Renal pelvis (tissue), 12 donors: ENCODE measurements at places on chromosomes 11 and 22.

DNA sequence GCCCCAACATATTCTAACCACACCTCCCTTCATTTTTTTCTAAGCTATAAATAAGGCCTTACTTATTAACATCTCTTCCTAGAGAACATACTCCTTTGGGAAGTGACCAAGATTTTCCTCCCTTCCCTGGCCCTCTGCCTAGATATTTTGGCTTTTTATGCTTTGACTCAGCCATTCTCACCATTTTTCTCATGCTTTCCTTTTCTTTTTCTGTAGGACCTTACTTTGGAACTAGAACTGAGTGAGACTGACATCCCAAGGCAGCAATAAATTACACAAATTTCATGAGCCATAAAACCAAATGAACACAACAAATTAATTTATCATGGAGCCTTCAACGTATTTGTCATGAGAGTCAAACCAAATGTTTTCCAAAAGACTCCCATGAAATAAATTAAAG lies 142.7 kb upstream of the CTSC start:
- DNase-seq = peak; percentile 83

GRCh38 chr11:7165911-7166310 lies 77.1 kb downstream of the RBMXL2 start:
- DNase-seq = no peak

DNA sequence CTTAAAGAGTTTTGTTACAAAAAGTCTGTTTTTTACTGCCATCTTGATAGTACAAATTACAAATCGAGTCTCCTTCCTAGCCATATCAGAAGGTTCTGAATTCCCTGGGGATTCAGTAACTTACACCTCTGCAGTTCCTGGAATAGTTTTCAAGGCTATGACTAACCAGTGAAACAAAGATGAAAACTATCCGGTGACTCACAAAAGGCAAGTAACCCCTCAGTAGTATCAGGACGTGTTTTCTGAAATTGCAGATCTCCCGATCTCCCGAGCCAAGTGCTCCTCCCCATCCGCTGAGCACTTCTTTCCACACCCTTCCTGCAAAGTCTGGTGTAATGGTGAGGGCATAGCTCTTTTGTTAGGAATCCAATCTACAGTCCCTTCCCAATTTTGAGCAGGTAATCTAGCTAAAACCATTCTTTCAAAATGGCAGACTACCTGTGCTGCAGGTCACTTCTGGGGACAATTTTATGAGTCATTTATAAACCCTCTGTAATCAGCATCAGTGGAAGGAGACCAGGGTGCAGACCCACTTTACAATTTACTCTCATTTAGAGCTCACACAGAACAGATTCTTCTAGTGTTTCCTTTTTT lies 7.7 kb downstream of the E2F8 start:
- no peak for DNase-seq

- DNase-seq = no peak
Observed at GRCh38 chr11:126400479-126400878, 45.0 kb downstream of the ST3GAL4 start.

GRCh38 chr22:48761546-48761945 lies 1066.1 kb downstream of the BRD1 start:
- DNase-seq = no peak

GRCh38 chr11:57493507-57494503 lies 21.7 kb downstream of the SLC43A1 start:
- DNase-seq = peak; percentile 50

GRCh38 chr11:133817449-133817848 lies 27.9 kb downstream of the SPATA19 start:
- DNase-seq = no peak

DNA sequence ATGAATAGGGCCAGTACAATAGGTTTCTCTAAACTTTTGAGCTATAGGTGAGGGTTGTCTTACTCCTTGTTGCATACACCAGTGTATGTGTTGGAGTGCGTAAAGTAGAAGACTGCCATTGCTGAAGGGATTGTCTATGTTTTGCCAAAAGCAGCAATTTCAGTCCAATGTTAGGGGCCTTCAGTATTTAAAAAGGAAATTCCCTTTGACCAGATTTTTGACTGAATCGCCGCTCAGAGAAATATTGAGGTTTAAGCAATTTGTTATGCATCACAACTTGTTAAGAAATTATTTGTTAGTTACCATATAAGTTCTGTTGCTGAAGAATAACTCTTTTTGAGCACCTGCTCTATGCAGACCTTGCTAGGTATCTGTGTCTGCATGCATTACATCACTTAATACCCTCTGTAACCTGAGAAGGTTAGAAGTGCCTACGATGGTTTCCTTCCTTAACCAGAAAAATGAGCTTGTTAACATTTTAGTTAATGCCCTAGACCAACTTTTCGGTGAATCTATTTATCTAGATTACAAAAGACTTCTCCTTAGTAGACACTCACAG lies 33.9 kb downstream of the MMP20 start:
- no peak for DNase-seq

GRCh38 chr22:41383085-41383484 lies 1.3 kb downstream of the TEF start:
- DNase-seq = no peak

GRCh38 chr22:31192513-31192912 lies 19.6 kb upstream of the LIMK2 start:
- DNase-seq = no peak

- DNase-seq = peak; percentile 30
Observed at GRCh38 chr11:34654483-34655334, 33.8 kb downstream of the EHF start.

GRCh38 chr22:37629928-37630327 lies 9.5 kb upstream of the SH3BP1 start:
- no peak for DNase-seq

GRCh38 chr22:44100411-44100810 lies 76.3 kb downstream of the PARVB start:
- no peak for DNase-seq

DNA sequence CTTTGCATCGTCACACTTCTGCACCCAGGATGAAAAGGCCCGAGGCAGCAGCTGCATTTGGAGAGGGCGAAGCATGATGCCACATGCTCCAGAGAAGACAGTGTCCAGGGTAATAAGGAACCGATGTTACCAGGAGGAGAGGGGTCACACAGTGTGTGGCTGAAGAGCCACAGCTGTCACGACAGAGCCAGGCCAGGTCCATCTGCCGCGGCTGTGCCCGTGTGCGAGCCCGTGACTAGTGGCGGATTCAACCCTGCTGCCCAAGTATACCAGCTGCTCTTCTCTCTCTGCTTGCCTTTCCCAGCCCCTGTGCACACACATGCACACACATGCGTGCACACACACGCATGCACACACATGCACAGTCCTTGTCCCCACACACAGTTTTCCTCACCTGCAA lies 1432.5 kb downstream of the BRD1 start:
- DNase-seq = no peak

DNA sequence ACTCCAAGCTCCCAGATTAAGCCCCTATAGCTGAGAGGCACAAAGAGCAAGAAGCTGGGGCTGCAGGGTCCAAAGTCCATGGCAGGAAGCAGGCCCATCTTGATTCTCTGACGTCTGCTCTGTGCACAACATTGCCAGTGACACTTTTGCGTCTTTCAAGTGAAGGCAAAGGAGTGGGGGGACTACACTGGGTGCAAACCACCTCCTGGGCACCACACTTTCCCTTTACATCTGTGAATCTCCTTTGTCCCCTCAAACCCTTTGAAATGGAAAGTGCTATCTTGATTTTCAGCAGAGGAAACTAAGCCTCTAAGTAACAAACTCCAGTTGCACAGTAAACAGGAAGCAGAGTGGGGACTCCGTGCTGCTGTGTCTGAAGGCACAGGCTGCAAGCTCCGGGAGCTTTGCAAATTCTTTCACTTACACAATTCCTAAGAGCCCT lies 428.0 kb downstream of the LARGE1 start:
- DNase-seq = no peak

DNA sequence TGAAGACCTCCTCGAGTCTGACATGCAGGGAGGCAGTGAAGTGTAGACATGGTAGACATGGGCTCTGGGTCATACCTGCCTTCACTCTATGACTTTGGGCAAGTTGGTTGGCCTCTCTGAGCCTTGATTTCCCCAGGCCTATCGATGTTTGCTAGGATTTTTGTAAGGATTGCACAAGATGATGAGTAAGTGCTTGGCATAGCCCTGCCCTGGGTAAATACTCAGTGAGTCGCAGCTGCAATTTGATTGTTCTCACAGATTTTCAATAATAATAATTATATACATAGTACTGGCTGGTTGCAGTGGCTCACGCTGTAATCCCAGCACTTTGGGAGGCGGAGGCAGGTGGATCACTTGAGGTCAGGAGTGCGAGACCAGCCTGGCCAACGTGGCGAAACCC lies 18.1 kb downstream of the MCM5 start:
- DNase-seq = no peak

GRCh38 chr11:103737037-103737622 lies 299.3 kb upstream of the DDI1 start:
- no peak for DNase-seq

GRCh38 chr11:8008212-8008611 lies 21.1 kb downstream of the EIF3F start:
- no peak for DNase-seq

GRCh38 chr22:40009292-40009774 lies 14.6 kb downstream of the FAM83F start:
- DNase-seq = peak; percentile 50

DNA sequence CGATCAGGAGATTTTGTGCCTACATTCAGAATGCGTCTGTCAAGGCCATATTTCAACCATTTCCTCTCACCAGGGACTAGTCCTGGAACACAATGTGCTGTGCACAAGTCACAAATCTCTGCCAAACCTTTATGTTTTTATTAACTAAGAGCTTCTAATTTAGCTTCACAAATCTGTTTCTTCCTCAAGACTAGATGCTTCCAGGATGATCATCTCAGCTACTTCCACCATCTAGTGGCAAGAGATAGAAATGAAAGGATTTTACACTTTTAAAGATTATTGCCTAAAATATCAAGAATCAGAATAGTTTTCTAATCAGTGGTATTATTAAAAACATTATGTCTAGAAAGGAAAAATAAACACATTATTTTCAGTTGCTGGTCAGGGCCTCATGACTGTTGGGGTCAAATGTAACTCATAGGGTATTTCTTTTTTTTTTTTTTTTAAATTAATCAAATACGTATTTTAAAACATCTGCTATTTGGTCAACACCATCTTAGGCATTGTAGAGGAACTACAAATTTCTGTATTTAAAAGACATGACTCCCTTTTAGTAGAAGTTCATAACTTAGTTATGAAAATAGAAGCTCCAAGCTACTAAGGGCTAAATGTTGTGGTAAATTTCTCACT lies 1102.6 kb downstream of the DLG2 start:
- DNase-seq = peak; percentile 7

DNA sequence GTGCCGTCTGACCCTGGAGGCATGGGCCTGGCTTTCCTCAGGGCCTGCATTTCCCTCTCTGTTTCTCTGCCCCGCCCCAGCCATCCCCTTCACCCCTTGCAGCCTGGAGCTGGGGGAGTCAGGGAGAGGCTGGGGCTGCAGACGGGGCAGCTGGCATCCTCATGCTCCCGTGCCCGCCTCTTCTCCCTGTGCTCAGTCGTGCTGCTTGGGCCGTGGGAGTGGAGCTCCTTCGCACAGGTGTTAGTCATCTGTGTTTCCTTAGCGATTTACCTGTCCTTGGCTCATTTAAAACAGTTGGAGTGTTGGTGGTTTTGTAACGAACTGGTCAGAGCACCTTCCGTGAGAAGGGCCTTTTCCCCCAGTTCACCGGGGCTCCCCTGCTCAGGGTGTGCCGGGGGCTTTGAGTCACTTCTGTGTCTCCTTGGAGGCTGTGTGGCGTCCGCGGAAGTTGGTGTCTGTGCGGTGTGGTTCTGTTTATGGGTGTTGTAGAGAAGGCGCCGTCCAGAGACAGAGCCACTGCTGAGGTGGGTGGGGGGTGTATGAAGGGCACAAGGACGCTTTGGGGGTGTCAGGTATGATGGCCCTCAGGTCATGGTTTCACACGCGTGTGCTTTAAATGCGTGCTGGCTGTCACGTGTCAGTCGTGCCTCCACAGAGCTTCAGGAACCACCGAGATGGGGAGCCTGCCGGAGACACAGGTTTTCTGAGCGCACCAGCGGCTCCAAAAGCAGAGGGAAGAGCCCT lies 19.5 kb downstream of the BRSK2 start:
- no peak for DNase-seq

- DNase-seq = peak; percentile 28
Observed at GRCh38 chr22:28075358-28075981, 156.4 kb upstream of the PITPNB start.

DNA sequence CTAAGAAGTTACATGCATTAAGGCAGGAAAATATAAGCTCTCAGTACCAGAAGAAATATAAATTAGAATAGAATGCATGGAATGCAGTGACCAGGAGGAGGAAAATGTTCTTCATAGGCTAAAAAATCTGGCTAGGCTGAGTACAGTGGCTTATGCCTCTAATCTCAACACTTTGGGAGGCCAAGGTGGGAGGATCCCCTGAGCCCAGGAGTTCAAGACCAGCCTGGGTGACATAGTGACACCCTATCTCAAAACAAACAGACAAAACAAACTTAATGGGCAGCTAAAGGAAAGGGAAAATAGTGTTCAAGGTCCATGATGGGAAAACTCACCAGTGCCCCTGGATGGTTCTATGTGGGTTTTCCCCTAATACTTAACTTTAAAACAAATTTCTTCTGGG lies 78.3 kb upstream of the RASSF10 start:
- no peak for DNase-seq

- DNase-seq = no peak
Observed at GRCh38 chr11:126920833-126921232, 79.7 kb downstream of the KIRREL3 start.

DNA sequence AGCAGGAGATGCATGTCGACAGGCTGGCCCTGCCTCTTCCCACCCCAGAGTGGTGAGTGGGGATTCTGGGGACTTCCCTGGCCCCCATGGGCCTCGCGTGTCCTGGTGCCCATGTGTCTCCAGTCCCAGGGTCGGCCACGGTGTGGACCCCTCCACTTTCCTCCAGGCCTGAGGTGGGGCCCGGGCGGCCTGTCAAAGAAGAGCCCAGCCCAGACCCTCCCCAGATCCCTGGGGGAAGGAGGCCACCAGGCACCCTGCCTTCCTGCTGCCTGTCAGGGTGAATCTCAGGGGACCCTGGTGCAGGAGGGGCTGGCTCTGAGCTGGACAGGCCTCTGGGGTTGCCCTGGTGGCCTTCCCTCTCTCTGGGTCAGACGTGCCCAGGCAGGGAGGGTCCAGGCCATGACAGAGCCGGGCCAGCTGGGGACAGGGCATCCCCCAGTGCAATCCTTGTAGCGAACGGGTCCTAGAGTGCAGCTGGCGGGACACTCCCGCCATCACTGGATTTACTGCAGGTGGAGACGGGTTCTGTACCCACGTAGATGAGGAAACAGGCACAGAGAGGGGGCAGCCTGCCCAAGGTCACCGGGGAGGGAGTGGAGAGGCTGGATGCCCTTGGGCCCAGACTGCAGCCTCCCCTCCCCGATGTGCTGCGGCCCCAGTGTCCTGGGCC lies 13.5 kb upstream of the MUC6 start:
- no peak for DNase-seq

DNA sequence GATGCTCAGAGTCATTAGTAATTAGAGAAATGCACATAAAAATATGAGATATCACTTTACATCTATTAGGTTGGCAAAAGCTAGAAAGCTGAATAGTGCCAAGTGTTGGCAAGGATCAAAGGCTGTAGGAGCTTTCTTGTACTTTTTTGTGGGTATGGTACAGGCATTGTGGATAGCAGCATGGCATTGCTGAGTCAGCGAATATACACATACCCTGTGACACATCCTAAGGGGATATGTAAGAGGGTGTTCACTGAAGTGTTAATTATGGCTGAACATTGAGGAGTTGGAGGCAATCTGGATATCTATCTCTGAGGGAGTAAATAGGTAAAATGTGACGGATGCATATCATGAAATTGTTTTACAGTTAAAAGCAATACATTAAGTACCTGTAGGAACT lies 27.0 kb upstream of the IL18BP start:
- no peak for DNase-seq

GRCh38 chr11:83601914-83602527 lies 315.9 kb upstream of the CCDC90B start:
- no peak for DNase-seq
